NCI-H187 (cell line): ENCODE measurements at places on chromosomes 5 and 9.

GRCh38 chr9:70495514-70495913 lies 81.1 kb upstream of the KLF9 start:
- no peak for DNase-seq

- DNase-seq, result no peak
Measured at GRCh38 chr5:145633474-145633873, 201.7 kb downstream of the PRELID2 start.

DNA sequence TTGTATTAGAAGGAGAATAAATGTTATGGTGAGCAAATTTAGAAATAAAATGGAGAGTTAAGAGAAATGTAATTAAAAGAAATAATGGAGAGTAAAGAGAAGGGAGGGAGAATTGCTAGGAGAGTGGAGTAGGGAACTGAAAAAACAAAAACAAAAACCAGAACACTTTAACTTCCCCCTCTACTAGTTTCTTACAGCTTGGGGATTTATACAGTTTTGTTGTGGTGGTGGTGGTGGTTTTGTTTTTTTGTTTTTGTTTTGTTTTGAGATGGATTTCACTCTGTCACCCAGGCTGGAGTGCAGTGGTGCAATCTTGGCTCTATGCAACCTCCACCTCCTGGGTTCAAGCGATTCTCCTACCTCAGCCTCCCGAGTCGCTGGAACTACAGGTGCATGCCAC lies 322.4 kb downstream of the TMEM167A start:
- no peak for DNase-seq

DNA sequence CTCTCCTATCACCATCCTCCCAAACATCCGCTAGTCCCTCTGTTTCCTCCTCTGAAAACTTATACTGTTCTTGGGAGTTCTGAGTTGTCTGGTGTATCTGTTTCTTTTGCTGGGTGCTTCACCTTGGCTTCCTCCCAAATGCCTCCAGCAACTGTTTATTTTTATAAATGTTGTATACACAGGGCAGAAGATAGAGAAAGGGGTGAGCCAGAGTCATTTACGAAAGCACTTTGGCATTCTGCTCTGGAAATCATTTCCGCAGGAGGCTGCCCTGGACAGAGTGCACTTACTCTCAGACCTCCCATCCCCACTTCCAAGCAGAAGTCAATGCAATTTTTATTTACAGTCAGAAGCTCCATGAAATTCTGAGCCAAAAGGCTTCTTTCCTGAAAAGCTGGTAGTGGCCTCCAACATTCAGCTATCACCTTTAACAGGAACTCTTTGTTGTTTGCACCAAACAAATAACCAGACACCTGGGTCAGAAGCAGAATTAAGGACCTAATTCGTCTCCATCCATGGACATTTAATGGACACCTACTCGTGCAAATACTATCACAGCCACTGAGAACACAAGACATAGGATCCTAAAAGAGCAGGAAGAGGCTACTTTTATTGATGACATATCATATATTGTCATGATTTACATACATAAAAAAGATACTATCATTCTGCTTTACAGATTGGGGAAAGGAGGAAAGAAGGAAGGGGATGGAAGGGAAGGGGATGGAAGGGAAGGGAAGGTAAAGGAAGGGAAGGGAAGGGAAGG lies 229.5 kb upstream of the PAPPA start:
- DNase-seq, result no peak

GRCh38 chr9:95065224-95065623 lies 252.3 kb downstream of the FANCC start:
- DNase-seq, result no peak

- no peak for DNase-seq
Measured at GRCh38 chr5:118185018-118185417, 803.3 kb downstream of the DTWD2 start.
